Posterior vena cava (tissue), 2 donors: ENCODE measurements at places on chromosomes 7 and 10. TPM values are rescaled to one million over a fixed set of nuclear protein-coding genes. Genes with fewer than 3 reads are reported as not detected.
A peak's percentile ranks its signal among the peaks of the same experiment; 100 is the strongest.

DNA sequence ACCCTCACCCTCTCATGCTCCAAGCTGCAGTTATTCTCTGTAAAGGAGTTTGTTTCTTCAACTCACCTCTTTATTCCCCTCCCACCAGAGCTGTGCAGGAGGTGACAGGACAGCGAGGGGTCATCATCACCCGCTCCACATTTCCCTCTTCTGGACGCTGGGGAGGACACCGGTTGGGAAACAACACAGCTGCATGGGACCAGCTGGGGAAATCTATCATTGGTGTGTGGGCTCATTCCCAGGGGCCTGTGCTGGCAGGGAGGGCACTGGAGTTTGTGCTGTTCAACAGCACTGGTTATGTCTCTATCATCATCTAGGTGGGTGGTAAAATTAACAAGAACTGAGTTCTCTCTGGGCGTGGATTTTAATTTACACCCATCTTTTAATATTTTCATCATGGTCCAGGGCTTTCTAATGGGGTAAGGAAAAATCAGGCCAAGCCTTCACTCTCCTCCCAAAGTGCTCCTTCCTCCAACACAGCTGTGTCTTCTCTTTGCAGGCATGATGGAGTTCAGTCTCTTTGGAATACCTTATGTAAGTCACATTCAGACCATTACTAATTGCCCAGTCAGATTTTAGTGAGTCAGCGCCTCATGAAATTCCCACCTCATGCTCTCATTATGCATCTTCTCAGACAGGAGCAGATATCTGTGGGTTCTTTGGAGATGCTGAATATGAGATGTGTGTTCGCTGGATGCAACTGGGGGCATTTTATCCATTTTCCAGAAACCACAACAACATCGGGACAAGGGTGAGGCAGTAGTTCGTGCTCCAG, 61.6 kb downstream of the PRSS58 start:
- no peak for DNase-seq

- DNase-seq: no peak
These were observed 59.7 kb downstream of the NRBF2 start for GRCh38 chr10:63192826-63193225.

GRCh38 chr10:125961743-125962142, 65.4 kb downstream of the FANK1 start:
- no peak for DNase-seq

DNA sequence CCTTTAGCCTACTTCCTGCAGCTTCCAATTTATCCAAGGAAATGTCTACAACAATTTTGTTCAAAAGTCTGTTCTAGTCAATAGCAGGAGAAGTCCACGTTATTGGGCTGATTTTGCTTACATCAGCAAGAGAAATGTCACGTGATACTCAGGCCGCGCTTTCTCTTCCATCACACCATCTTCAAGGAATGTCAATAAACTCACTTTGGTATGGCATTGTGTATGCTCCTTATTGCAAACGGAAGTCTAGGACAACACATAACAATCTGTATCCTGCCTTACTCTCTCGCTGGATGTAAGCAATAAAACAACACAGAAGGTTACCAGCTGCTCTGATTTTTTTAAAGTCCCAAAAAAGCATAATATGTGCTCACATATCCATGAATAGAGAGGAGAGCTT, 17.1 kb upstream of the STK17A start:
- DNase-seq: no peak

DNA sequence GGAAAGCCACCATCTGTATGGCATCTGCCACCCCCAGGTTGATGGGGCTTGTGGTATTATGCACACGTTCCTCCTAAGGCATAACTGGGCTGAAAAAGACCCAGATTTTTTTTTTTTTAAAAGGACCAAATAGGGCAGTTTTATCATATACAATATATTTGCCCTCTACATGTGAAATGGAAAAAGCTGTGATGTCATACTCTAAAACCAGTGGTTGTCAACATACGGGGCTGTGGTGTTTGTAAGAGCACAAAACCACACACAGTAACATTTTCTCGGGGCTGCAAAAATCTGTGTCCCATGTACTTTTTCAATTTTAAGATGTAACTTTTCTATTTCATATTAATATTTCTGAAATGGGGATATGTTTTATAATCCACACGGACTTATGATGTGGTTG, 34.9 kb downstream of the FAM171A1 start:
- no peak for DNase-seq

DNA sequence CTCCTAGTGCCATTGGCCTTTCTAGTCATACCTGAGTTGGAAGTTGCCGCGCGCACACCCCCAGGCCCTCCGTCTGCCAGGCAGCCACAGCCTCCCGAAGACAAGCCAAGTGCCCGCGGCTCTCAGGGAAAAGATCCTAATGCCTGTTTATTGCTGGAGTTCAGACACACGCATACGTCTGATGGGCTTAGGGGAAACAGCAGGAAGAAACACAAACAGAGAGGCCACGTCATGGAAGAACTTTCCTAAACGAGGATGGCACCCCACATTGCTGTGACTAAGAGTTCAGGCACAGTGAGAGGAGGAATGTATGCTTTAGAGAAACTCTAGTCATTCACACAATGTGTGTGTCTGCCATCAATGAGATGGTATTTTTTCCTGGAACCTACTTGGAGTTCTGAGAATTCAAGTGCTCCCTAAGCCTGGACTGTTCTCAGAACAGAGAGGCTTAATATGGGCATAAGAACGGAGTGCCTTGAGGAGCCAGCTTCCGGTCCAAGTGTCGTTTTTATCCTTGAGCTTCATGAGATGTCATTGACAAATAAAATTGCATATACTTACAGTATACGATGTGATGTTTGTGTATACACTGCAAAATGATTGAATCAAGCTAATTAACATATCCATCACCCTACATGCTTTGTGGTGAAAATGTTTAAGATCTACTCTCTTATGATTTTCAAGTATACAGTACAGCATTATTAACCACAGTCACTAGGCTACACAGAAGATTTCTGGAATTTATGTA, 11.6 kb upstream of the RBP3 start:
- peak; percentile 70 for DNase-seq

- no peak for DNase-seq
These were observed 33.5 kb downstream of the GDI2 start for GRCh38 chr10:5779730-5780129.

GRCh38 chr10:95440756-95441546, 120.2 kb downstream of the SORBS1 start:
- DNase-seq: no peak

- no peak for DNase-seq
These were observed 103.2 kb downstream of the MAD1L1 start for GRCh38 chr7:2129323-2130095.

- DNase-seq: no peak
These were observed 75.3 kb upstream of the AGBL3 start for GRCh38 chr7:134910968-134911367.

DNA sequence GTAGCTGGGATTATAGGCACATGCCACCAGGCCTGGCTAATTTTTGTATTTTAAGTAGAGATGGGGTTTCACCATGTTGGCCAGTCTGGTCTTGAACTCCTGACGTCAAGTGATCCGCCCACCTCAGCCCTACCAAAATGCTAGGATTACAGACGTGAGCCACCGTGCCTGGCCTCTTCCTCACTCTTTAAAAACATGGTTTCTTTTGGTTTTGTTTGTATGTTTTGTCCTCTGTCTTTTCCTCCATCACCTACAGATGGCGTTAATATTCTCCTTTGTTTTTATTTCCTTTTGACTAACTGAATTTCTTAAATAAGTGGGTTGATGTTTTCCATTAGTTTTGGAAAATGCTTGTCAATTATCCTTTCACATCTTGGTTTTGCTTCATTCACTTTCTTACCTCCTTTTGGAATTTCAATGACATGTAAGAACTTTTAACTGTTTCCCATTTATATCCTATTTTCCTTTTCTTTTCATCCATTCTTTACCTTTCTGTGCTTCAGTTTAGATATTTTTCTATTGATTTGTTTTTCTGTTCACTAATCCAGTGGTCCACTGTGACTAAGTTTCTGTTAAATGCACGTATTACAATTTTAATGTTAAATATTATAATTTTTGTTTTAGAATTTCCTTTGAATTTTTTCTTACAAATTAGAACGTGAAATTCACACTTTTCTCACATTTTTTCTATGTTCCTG, 104.1 kb downstream of the ZNF467 start:
- no peak for DNase-seq

- DNase-seq: no peak
These were observed 31.0 kb upstream of the LRRC18 start for GRCh38 chr10:48970654-48971053.

DNA sequence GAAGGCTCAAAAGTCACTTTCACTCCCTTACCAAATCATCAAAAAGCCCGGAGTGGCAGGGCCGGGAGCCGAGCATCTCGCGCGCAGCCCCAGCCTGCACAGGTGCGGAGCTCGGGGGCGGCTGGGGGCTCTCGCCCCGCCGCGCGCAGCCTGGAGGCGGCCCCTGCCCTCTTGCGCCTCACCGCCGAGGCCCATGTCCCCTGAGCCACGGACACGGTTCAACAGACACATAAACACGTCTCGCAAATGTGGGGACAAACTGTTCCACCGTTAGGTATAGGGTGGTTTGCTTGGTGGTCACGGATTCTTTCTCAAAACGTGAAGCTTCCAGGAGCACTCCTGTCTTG, 700 bp downstream of the GSAP start:
- DNase-seq: no peak

DNA sequence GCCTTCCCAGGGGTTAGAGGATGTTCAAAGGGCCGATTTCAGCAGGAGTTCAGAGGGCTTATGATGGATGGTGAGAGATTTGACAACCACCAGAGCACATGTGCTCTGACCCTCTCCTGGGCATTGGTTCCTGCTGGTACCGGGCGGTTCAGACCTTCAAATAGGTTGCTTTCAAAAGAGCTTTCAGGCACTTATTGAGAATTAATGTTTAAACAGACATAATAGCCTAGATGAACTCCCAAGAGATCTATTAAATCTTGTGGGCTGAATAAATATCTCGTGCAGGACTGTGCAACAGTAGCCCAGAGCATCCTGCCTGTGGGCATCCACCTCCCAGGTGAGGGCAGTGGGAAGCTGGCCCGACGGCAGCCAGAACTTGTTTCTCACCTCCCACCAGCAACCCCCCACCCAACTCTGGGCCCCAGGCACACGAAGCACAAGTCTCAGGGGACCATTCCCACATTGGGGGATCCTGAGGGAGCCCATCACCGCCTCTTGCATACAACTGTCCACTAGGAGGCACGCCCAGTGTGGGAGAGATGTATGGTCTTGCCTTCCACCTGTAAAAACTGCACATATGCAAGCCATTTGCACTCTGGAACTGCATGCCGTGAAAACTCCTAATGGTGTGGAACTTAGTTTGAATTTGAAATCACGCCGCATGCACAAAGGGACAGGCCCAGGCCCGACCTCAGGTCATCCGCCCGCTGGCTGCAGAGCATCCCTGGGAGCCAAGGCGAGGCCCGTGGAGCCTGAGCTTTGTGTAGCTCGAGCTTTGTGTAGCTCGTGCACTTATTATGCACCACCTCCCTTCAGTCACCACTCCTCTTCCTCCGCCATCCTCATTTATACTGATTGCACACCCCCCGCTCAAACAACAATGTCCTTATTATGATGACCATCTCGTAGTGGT, 147.8 kb downstream of the ADCY1 start:
- DNase-seq: peak; percentile 59

GRCh38 chr7:18547509-18548187, 52.1 kb downstream of the HDAC9 start:
- no peak for DNase-seq

GRCh38 chr7:24842449-24843241, 85.4 kb upstream of the GSDME start:
- DNase-seq: no peak

GRCh38 chr7:79317728-79318127, 135.7 kb downstream of the MAGI2 start:
- DNase-seq: no peak

DNA sequence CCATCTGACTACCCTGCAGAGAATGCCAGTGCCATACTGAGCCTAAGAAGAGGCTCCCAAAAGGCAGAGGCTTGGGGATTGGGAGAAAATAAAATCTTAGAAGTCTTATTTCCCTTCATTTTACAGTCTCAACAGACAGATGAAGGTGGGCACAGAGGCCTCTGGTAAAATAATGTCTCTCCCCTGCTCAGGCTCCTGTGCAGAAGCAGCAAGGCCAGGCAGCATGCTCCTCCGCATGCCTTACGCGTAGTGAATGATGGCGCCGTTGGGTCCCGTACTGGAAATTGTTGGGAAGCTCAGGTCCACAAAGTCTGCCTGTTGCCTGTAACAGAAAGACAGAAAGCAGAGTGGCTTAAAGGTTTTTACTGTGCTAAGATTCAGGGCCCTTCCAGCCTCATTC, 45.8 kb downstream of the XPNPEP1 start:
- no peak for DNase-seq

- no peak for DNase-seq
These were observed 85.8 kb downstream of the GSAP start for GRCh38 chr7:77330169-77330882.

- DNase-seq: no peak
These were observed 162.8 kb downstream of the FZD1 start for GRCh38 chr7:91427051-91427450.

The KCNIP2 gene
- total RNA-seq: 2.7 TPM

The SEMA3A gene
- 19.4 TPM for total RNA-seq

The CD36 gene
- total RNA-seq: 120 TPM

The LRGUK gene
- total RNA-seq: 0.79 TPM

The CARD11 gene
- 0.86 TPM for total RNA-seq

The PPP1R17 gene
- total RNA-seq: not detected

The EPDR1 gene
- 42.6 TPM for total RNA-seq

The FAM237B gene
- total RNA-seq: not detected
